Bronchial epithelial cell (primary cell): ENCODE measurements at places on chromosomes 11 and 22.

DNA sequence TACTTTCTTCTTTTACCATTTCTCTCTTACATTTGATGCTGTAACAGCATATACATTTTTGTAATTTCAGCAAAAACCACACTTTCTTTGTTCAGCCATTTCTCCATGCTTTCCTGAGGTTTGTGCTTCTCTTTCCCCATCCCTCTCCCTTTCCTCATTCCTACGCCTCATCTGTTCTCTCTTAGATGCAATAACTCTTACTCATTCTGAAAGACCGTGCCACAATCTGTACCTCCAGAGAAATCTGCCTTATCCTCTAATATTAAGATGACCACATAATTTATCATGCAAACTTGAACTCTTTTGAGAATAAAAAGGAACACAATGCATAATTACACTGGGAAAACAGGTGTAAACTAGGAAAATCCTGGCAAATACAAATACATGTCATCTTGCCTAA, 588.9 kb downstream of the JRKL start:
- DNase-seq: no peak

DNA sequence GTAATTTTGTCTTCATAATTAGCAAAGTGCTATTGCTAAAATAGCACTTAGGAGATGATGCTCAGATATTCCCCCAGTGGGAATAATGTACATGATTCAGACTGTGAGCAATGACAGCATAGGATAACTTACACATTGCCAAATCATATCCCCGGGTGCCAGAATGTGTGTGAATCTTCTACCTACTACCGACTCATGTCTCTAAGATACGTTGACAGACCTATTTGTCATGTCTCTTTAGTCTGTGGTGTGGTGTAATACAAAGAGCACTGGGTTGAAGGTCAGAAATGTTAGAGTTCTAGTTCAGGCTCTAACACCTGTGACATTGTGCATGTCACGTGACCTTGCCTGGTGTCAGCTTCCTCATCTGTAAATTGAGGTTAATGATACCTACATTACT, 31.0 kb upstream of the PICALM start:
- DNase-seq: peak; percentile 97

GRCh38 chr11:125124618-125124992, 13.2 kb upstream of the TMEM218 start:
- no peak for DNase-seq

- DNase-seq: no peak
Observed at GRCh38 chr22:17403906-17404305, 34.6 kb downstream of the CECR2 start.

DNA sequence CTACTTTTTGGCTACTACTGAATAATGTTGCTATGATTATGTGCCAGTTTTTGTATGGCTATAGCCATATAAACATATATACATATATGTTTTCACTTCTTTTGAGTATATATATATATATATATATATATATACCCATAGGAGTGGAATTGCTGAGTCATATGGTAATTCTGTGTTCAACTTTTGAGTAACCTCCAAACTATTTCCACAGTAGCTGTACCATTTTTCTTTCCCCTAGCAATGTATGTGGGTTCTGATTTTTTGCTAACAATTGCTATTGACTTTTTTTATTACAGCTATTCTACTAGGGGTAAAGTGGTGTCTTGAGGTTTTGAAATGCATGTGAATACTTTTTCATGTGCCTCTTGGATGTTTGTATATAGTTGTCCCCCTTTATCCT, 30.4 kb downstream of the CBL start:
- DNase-seq: peak; percentile 55

- no peak for DNase-seq
Observed at GRCh38 chr11:76495019-76495418, 50.2 kb downstream of the EMSY start.

DNA sequence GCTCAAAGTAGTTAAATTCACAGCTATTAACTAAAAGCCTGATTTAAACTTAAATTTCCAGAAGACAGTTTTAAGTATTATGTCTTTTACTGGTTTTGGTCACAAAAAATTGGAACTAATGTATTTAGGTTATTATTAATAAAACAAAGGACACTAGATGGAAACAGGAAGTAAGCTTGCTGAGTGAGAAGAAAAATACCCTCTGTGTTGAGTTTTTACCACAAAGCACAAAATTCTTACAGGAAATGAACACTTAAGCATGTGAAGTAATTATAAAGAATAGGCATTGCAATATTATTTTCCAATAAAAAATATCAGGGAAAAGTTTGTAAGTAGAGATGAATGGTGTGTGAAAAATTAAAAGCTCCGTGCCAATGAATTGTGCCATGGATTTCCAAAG, 46.3 kb downstream of the PIK3C2A start:
- no peak for DNase-seq

- DNase-seq: no peak
Observed at GRCh38 chr11:407651-408123, 7.1 kb downstream of the SIGIRR start.

DNA sequence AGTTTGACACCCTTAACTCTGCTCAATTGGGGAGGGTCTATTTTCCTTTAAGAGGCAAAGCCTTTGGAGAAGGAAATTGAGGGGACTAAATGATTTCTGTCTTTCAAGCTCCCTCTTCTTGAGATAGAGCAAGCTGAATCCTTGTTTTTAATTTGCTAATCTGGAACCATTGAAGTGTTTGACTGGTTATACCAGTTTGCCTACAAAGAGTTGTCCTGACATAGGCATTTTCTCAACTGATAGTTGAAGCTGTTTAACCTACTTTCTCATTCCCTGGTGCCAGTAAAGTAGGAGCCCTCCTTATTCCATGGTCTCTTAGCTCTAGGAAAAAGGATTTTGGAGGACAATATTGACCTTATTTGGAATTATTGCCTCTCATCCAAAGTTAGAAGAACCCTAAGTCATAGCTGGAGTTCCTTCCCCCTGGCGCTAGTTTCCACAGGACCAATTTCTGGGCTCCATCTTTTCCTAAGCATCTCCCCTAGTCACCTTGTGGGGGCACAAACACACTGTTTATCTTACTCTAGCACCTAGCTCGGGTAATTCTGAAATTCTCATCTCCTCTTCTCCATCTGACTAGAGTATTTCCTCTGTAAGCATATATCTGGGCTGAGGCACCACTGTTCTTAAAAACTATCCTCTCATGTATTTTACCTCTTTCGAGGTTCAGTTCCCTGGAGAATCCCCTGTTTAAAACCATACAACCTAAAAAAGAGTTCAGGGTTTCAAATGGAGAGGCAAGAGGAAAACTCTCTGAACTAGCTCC, 7.4 kb downstream of the ZDHHC5 start:
- DNase-seq: peak; percentile 51
